ENCODE measurements at places on chromosomes 11 and 22.

DNA sequence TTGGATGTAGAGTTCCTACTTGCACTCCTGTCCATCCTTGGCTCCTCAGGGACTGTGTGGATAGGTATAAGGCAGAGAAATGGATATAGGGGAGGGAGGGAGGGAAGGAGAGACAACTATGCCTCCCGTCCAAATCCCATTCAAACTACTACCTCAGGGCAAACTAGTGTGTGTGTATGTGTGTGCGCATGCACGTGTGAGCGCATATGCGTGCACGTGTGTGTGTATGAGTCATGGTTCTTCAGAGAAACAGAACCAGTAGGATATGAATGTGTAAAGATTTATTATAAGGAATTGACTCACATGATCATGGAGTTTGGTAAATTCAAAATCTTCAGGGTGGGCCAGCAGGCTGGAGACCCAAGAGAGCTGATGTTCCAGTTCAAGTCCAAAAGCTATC lies 42.2 kb upstream of the DRD2 start:
- no peak for DNase-seq

GRCh38 chr11:13663631-13664071 lies 4.8 kb upstream of the FAR1 start:
- DNase-seq, result no peak

DNA sequence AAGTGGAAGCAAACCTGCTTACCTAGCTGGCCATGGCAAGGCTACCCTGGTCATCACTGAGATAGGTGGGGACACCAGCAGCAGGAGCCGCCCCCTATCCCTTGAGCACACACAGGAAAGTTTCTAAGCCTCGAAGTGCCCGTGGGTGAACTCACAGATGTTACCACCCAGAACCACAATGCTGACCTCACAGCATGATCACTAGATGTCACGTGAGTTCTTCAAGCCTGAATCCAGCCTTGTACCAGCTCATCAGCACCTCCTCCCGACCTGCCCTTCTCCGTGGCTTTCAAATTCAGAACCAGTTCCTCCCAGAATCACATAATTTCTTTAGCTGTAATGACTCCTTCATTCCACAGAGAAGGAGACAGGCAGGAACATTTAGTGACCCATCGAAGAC lies 24.7 kb upstream of the TIMP3 start:
- DNase-seq, result no peak

GRCh38 chr11:11788063-11788710 lies 53.6 kb upstream of the USP47 start:
- no peak for DNase-seq

GRCh38 chr11:27234043-27234668 lies 128.9 kb downstream of the CCDC34 start:
- DNase-seq, result no peak

DNA sequence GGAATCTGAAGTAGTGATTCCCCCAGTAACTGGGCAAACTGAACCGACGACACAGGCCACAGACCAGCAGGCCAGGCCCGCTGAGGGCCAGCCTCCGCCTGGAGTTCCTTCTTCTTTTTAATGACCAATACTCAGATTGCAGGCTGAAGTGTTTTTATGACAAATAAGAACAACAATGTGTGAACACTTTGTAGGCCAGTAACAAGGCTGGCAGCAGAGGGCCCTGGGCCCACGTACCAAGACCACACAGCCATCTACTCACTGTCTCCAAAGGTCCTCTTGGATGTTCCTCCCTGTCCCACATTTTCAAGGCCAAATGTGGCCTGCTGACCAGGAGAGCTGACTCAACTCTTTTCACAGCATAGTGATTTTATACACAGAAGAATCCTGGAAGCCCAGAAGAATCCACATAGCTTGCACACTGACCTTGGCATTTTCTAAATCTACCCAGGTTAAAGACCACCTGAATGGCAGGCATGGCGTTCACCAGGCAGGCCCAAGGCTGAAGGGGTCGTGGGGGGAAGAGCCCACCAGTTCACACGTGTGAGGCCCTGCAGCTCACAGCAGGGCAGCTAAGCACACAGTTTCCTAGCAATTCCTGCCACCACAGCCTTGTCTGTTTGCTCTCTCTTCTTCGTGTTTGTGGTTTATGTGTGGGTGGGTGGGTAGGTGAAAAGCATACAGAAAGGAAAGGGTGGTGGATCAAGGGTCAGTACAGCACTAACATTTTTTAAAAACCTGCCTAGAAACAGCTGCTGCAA lies 13.3 kb downstream of the SMCO4 start:
- DNase-seq, result no peak
